Stimulated activated CD8-positive, alpha-beta memory T cell treated with anti-CD3 and anti-CD28 coated beads, Interleukin-4, amount 100 ng/mL, for 1 hour (primary cell): ENCODE measurements at places on chromosomes 2 and 18.

DNA sequence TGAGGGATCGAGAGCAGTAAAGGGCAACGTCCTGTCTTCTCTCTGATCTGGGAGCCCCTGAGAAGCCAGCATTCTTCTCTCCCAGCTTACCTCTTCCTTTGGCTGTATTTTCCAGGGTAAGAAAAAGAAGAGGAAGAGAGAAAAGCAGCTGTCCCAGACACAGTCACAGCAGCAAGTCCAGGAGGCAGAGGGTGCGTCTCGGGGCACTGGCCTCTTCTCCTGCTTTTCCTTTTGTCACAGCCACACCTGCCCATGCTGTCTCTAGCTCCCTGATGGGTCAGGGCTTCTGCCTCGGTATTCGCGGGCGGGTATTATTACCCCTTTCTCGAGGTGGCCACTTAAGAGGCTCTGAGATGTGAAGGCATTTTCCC, 20.3 kb downstream of the TGOLN2 start:
- DNase-seq: no peak

- no peak for DNase-seq
These were observed 39.9 kb upstream of the SMAD7 start for GRCh38 chr18:48990481-48991318.

- DNase-seq: no peak
These were observed 33.3 kb downstream of the IL1R2 start for GRCh38 chr2:102025016-102025501.

- DNase-seq: no peak
These were observed 504.4 kb downstream of the RIT2 start for GRCh38 chr18:42611134-42611533.

DNA sequence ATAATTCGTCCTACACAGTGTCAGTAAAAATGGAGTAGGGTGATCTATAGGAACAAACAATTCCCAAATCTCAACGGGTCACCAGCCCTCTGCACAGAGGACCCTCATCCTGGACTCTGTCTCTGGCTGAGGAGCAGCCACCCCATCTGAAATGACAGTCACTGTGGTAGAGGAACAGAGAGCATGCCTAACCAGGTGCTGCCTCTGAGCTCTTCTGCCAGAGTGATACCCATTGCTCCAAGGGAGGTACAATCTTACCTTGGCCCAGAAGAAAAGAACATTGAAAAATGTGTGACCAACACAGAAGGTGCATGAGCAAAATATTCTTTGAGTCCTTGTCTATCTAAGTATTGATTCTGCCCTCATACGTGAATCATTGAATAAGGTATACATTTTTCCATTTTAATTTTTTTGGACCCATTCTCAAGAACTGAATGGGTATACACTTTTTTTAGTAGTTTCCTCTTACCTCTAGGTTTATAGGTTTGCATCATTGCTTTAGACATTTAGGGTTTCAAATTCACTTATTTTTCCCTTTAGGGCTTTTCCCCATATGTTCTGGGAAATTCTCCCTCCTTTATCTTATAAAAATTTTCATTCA, 8.7 kb downstream of the SP140 start:
- DNase-seq: no peak

DNA sequence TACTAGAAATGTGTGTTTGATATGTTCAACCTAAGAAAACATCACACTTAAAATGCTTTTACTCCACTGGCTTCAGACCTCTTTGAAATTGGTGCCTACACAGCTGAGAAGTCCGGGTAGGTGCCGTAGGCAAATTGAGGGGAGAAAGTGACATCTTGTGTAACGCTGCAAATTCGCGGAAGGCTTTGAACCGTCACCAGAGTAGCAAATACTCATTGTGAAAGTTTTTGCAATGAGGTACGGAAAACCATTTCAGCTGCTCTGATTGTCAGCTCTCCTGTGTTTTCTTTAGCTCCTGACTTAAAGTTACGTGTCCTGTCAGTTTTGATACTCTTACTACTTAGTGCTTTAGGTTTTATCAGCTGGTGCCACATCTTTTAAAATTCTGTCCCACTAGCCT, 224.5 kb downstream of the FAM210A start:
- DNase-seq: no peak

- DNase-seq: no peak
These were observed 14.7 kb downstream of the CFLAR start for GRCh38 chr2:201130524-201131186.

- DNase-seq: no peak
These were observed 2.0 kb downstream of the SNORC start for GRCh38 chr2:232871835-232872736.

DNA sequence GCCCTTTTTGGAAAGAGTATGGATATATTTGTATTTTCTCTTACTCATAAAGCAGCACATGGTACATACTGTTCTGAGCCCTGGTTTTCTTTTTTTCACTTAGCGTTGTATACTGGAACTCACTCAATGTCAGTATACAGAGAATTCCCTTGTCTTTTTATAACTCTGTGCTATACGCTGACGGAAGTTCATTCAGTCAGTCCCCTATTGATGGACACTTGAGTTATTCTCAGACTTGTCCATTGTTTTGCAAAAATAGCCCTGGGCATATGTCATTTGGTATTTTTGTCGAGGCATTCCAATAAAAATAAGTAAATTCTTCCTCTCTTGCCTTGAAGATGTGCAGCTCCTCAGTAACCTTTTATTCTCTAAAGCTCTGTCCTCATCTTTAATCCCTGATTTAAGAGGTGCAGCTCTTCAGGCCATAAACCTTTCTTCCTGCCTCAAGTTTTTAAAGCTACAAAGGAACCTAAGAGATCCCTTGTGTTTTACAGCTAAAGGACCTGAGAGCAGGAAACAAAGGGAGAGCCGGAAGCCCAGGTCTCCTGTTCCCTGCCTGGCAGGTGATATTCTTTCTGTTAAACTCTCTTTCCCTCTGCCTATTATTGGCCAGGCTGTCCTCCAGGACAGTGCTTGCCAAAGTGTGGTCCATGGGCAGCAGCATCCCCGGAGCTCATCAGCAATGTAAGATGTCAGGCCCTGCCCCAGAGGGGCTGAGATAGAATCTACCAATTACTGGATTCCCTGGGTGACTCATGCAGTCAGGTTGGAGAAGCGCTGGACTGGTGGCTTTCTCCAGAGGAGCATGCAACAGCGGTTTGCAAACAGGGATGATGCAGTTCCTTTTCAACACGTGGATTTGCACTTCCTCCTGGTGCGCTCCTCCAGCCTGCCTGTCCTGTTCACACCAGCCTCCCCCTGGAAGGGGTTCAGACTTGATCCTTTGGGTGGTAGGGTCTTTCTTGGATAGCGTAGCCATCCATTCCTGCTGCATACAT, 158.0 kb downstream of the NEDD4L start:
- no peak for DNase-seq

DNA sequence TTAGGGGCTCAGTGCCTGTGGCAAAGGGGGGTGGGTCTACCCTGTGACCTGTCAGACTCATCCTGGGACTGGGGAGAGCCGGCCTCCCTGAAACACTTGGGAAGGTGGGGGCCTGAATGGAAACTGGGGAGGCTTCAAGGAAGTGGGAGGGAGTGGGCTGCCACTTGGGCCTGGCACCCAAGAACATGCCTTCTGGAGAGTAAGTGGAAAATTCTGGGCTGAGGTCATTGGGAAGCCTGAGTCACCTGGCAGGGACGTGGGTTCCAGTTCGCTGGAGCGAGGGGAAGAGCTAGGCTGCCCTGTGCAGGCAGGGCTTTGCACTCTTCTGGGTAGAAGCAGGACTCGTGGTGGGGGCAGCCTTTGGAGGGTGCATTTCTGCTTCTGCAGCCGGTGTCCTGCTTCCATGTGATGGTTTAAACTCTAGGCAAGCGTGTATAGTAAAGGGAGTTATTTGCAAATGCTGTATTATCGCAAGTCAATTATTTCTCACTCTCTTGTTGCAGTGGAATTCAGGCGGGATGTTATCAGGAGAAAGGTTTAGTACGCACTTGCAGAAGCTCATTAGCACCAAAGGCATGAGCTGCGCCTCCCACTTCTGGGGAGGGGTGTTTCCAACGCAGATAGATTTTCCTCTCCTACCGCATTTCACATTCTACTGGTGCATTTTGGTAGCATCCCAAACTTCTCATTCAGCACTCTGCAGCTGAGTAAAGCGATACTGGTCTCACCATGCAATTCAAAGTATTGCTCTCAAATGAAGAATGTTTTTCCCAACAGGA, 3.8 kb downstream of the LRRFIP1 start:
- DNase-seq: no peak

DNA sequence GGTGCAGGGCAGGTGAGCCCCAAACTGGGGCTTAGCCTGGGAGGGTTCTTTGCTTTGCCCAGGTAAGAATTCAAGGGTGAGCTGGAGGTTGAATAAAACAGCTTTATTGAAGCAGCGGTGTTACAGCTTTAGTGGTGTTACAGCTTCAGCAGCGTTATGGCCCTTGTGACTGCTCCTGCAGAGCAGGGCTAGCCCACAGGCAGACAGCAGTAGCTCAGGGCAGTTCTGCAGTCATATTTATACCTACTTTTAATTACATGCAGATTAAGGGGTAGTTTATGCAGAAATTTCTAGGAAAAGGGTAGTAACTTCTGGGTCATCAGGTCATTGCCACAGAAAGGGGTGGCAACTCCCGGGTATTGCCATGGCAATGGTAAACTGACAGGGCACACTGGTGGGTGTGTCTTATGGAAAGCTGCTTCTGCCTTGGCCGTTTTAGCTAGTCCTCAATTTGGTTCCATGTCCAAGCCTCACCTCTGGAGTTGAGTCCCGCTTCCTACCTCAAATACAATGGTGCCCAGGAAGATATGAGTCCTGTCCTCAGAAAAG, 78.2 kb downstream of the THNSL2 start:
- DNase-seq: no peak

DNA sequence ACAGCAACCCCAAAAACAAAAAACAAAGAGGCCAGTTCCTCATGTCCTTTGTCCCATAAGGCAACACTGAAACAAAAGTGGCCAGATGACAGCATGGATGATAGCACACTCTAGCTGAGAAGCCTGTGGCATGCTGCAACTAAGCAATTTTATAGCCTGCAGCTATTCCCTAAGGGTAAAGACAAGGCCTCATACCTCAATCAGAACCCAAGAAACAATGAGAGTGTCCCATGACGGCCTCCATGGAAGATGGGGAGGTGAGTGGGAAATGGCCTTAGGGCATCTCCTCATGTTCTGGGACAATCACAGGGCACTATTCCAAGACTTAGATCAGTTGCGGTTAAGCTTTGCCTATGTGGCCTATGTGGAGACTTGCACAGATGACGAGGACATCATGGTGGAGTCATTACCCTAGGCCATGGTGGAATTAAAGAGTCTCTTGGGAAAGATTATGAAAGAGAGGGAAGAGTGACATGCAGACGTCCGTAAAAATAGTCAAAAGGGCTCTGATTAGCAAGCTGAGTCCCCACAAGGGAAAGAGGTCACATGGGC, 103.1 kb downstream of the INO80D start:
- no peak for DNase-seq

- no peak for DNase-seq
These were observed 2168.6 kb upstream of the PIK3C3 start for GRCh38 chr18:39786477-39786876.

GRCh38 chr2:175431101-175431946, 249.8 kb upstream of the ATP5MC3 start:
- DNase-seq: no peak

GRCh38 chr2:237858294-237859081, 935 bp upstream of the RAMP1 start:
- no peak for DNase-seq

GRCh38 chr2:198991431-198991830, 466.3 kb downstream of the SATB2 start:
- no peak for DNase-seq

- no peak for DNase-seq
These were observed 919.0 kb downstream of the MBD2 start for GRCh38 chr18:53305461-53305860.

- DNase-seq: no peak
These were observed 7.6 kb upstream of the ONECUT2 start for GRCh38 chr18:57427429-57428201.

DNA sequence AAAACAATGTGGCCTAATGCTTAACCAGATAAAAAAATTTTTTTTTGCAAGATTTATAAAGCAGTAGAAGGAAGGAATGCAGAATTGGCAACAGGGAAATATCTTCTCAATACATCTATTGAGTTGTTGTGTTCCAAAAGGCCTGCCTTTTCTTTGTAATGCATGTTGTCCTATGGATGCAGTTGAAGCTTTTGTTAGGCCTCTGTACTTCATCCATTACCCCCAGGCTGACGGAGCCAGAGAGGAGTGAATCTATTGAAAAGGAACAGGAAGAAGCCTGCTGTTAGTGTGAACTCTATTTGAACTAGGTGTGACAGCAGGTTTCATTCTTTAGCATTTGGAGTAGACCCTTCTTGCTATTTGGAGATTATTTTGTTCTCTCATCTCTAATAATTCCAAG, 56.5 kb downstream of the MTX2 start:
- no peak for DNase-seq

GRCh38 chr2:176999301-176999700, 213.3 kb upstream of the HNRNPA3 start:
- DNase-seq: no peak

DNA sequence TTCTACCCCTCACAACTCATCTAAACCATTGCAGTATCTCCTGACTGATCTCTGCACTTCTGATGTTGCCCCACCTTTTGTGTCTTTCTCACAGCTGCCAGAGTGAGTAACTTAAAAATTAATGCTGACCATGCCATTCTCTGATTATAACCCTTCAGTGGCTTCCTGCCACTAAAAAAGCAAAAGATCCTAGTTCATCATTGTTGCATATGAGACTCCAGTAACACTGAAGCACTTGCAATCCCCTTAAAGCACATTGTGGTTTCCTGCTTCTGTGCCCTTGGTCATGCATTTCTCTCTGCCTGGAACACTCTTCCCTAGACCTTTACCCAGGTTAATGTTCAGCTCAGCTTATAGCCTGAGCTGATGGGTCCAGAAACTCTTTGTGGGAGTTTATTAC, 95.1 kb upstream of the WDSUB1 start:
- DNase-seq: no peak

DNA sequence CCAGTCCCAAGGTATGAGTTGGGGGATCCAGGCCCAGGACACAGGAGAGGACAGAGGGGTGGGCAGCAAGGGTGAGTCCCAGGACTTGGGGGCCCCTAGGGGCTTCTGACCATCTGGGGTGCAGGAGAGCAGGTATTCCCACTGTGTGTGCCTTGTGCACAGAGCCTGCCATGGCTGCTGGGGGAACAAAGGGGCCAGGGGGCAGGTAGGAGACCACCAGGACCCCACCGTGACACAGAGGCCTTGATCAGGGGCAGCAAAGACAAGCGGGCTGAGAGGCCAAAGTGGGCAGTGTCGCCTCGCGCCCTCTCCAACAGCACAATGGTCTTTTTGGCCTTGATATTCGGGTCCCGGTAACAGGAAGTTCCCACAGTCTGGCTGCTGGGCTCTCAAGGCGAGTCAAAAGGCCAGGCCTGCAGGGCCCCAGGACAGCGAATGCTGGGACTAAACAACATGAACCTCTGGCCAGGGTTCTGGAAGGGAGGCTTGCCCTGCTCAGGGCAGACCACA, 12.3 kb upstream of the GPR17 start:
- no peak for DNase-seq

- no peak for DNase-seq
These were observed 104.6 kb downstream of the VIT start for GRCh38 chr2:36801088-36801487.

- DNase-seq: no peak
These were observed 52.2 kb downstream of the NCOA1 start for GRCh38 chr2:24543252-24543651.
